ENCODE measurements at places on chromosomes 4 and X.

GRCh38 chr4:54872261-54872660, 214.5 kb downstream of the KIT start:
- no peak for DNase-seq

DNA sequence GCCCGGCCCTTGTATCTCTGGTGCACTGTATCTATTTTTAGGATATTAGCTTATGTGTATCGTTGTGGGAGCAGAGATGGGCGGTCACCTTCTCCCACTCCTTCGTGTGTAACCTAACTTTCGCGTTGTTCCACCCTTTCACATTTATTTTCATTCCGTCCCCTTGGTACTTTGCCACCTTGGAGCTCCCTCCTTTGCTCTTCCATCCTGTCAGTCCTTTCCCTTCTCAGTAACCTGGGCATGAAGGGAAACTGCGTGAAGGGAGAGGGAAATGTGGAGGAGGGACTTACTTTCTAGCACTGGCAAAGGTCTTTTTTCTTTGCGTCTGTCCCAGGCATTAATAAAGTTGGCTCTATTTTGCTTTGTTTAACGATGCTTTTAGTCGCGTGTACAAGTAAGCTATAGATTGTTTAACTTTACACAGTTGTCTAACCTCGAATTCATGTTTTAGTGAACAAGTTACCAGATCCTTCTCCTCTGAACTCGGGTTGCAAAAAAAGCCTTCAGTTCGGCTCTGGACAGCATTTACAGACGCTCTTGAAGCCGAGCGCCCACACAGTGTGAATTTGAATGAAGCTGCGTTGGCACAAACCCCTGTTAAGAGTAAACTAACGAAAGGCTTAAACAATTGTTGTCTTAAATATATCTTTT, 3.9 kb downstream of the PCDH10 start:
- DNase-seq: peak; percentile 41

DNA sequence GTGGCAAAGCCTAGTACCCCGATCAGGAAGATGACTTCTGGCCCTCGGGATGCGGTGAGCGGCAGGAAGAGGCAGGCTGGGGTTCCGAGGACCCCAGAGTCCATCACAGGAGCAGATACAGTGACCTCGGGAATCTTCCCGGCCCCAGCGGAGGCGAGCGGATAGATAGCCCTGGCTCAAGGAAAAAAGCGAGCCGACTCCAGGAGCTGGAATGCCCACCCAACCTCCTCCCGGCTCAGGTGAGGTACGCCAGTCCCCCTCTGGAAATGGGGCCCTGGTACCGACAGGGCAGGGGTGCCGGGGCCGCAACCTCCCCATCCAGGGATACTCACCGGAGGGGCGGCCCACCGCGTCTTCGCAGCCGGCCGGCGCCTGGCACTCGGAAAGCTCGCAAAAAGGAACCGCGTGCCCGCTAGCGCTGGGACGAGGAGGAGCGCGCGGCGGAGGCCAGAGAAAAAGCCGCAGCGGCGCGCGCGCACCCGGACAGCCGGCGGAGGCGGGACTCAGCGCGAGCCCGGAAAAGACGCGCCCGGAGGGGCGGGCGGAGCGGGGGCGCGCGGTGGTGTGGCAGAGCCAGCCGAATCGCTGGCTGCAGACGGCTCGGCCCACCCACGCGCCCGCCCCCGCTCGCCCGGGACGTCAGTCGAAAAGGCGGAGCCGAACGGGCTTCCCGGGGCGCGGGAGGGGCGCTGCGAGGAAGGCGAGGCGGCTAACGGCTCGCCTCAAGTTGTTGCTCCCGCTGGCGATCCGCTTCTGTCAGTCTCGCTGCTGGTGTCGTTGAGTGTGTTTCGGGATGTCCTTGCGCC, at the start of gene ACSL4:
TSS of gene ACSL4 (minus strand) at position 451 of the 806 bp plus-strand sequence. CDS start 49,894 bp downstream, outside the sequence.
- DNase-seq: peak; percentile 88

GRCh38 chrX:129093706-129094105, 429.6 kb downstream of the SMARCA1 start:
- DNase-seq: no peak

- no peak for DNase-seq
Measured at GRCh38 chr4:51885363-51885762, 42.4 kb downstream of the DCUN1D4 start.

GRCh38 chr4:84456157-84456556, 42.9 kb downstream of the NKX6-1 start:
- no peak for DNase-seq

- no peak for DNase-seq
Measured at GRCh38 chr4:174582463-174582862, 60.2 kb upstream of the HPGD start.

DNA sequence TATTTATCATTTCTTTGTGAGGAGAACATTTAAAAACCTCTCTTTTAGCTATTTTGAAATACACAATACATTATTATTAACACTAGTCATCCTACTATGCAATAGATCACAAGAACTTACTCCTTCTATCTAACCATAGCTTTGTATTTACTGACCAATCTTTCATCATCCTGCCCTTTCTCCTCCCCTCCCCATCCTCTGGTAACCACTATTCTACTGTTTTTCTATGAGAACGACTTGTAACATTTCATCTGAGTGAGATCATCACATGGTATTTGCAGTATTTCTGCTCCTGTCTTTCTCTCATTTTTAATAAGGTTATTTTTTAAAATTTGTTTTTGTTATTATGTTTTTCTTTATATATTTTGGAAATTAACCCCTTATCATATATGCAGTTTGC, 331.8 kb downstream of the TEX13C start:
- DNase-seq: no peak

GRCh38 chr4:1523907-1524636, 117.8 kb upstream of the NKX1-1 start:
- DNase-seq: no peak

GRCh38 chr4:134490863-134491262, 289.3 kb upstream of the PABPC4L start:
- DNase-seq: no peak

DNA sequence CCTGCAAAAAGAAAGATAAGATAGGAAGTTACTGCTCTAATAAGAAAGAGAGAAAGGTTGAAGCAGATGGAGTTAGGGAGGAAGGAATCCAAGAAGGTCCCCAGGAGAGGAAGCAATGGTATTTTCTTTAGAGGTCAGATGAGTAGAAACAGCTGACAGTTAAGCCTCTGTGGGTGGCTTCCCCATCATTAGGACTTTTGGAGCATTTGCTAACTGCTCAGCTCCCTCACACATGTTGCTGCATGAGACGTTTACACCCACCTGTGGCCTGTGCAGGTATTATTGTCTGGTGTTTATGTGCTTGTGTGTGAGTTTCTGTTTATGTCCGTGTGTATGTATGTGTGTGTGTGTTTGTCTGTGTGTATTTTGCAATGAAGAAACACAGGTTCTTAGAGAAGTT, 346.8 kb downstream of the RAB28 start:
- DNase-seq: no peak

- DNase-seq: no peak
Measured at GRCh38 chr4:101081695-101082369, 265.5 kb downstream of the PPP3CA start.

- no peak for DNase-seq
Measured at GRCh38 chr4:150972592-150972991, 42.5 kb downstream of the LRBA start.

DNA sequence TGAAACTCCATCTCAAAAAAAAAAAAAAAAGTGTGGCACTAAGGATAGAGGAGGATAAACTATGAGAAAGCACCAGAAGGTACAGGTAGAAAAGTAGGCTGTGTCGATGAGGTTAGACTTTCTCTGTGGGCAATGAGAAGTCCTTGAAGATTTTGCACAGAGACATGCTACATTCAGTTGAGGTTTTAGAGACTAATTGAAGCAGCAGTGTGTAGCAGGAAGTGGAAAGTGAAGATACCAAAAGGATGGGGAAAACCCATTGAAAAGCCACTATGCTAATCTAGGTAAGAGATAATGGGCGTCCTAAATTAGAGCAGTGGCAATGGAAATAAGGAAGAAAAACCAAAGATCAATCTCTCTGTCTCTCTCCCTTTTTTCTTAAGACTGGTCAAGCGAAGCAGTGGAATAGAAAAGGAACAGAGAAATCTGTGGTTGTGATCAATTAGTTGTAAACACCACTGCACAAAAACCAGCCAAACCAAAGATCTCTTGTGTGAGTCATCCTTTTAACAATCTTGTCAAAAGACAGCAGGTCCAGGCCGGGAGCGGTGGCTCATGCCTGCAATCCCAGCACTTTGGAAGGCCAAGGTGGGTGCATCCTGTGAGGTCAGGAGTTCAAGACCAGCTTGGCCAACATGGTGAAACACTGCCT, 3.5 kb downstream of the SPINK2 start:
- no peak for DNase-seq

- DNase-seq: no peak
Measured at GRCh38 chrX:20431486-20431885, 164.8 kb upstream of the RPS6KA3 start.

GRCh38 chrX:154051201-154051810, 31.6 kb upstream of the IRAK1 start:
- no peak for DNase-seq

DNA sequence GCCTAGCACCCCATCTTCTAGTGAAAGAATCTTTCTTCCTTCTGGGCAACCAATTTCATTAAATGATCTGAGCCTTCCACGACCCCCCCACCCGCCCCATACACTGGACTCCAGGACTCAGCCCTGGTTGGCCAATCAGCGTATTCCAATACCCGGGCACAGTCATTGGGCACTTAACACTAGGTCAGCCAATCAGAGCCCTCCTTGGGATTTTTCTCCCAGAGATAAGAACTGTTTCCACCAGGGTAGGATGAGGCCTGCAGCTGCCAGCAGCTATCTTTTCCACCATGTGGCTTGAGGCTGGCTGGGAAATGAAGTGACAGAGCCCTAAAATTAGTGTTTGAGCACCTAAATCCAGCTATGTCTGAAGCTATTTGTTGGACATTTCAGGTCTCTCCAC, 418.8 kb downstream of the BCOR start:
- DNase-seq: no peak

DNA sequence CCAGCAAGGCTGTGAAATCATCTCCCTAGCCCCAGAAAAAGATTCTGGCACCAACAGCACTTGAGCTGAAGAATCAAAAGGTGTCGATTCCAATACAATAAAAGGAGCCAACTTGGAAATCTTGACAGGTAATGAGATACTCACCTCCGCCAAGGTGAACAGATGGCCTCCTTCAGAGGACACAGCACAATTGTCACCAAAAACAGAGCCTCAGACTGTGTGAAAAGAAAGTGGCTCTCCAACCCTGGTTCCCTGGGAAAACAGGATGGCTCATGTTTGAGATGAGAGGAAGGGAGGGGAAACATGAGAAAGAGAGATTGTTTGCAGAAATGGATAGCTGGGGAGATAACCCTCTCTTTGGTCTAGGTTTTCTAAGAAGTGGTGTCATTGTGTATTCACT, 168.9 kb downstream of the HS3ST1 start:
- DNase-seq: no peak

DNA sequence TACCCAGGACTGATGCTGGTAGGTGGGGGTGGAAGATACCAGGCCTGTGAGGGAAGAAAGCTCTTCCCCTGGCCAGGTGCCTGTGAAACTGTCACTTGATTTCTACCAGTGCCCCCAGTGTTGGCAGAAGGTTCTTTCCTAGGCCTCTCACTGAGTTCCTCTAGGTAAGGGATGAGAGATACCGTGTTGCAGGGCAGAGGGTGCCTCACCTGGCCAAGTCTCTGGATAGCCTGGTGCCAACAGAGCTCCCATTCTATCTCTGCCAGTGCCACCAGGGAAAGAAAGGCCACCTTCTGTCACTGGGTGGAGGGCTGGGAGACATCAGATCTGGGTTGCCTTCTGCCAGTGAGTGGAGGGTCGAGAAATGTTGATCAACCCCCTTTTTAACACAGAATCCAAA, 94.1 kb downstream of the RTL5 start:
- peak; percentile 9 for DNase-seq

GRCh38 chrX:78655642-78656041, 3.5 kb downstream of the RTL3 start:
- no peak for DNase-seq

DNA sequence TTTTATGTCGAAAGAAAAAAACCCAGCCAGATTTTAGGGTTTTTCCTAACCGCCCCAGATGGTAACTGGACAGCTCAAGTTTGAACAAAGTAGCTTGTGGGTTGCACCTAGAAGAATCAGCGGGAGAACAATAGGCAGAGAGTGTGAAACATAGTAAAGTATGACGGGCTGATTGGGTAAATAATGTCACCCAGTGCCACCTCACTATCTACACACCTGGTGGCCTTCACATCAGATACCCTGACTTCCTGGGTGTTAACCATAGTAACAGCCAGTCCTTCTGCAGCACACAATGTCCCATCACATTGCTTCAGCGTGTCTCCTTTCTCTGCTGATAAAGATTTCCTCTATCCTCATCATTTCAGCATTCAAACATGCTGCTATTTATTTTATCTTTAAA, 159.1 kb upstream of the HS3ST1 start:
- no peak for DNase-seq

DNA sequence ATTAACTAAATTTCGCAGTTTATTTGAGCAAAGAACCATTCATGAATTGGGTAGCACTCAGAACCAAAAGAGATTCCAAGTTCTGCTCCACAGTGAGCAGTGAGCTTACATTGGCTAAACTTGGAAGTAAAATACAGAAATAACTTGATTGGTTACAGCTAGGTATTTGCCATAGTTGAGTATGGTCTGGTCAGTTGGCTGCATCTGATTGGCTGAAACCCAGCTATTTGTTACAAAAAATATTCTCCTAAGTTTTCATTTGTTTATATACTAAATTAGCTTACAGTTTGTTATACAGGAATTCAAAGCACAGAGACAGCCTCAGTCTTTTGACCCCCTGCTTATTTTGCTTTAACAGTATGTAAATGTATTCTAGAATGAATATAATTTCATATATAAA, 215.1 kb downstream of the RELL1 start:
- DNase-seq: no peak

- no peak for DNase-seq
Measured at GRCh38 chrX:115174548-115174947, 14.7 kb upstream of the RBMXL3 start.

- DNase-seq: no peak
Measured at GRCh38 chr4:646460-646859, 21.1 kb downstream of the PDE6B start.

DNA sequence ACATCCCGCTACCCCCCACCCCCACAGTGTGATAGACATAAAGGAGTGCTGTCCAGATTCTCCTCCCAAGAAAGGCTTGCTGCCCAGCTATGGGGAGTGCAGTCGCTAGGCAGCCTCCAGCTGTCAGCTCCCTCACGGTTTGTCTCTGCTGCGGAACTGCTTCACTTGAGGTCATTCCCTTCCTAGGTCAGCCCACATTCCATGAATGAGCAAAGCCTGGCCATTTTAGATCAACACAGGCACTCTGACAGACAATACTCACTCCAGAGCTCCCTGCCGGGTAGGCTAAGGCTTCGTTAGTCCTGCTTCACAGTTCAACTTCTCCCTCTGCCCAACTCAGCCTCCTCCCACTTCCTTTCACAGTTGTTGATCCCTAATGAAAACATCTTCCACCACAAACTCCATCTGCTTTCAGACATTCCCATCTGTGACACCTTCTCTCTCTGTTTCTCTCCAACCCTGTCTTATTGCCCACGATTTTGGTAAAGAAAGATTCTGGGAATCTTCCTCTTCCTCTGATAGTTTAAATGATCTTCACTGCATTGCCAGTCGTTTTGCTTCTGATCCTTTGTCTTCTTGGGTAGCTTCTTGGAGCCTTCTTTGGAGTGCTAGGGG, 318.9 kb upstream of the F9 start:
- no peak for DNase-seq

Measured in ecto neural progenitor cell (in vitro differentiated cells).